Neural crest cell (in vitro differentiated cells): ENCODE measurements at places on chromosomes 7 and 10.

DNA sequence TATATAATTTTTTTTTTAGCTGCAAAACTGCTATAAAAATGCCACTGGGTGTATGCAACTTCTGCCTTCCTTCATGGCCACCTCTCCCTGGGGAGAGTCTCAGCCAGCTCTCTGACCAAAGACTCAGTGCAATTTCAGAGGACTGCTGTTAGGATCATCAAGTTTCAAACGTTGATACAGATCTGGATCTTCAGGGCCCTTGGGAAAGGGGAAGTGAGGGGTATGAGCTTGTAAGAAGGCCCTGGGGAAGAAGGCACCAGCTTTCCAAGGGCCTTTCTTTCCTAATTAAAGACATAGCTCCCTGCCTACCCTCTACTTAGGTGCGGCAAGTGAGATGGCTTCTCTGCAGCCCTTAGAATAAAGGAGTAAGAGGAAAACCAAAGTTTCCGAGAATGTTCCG is 130.4 kb downstream of the CUL2 start:
- DNase-seq, result no peak

DNA sequence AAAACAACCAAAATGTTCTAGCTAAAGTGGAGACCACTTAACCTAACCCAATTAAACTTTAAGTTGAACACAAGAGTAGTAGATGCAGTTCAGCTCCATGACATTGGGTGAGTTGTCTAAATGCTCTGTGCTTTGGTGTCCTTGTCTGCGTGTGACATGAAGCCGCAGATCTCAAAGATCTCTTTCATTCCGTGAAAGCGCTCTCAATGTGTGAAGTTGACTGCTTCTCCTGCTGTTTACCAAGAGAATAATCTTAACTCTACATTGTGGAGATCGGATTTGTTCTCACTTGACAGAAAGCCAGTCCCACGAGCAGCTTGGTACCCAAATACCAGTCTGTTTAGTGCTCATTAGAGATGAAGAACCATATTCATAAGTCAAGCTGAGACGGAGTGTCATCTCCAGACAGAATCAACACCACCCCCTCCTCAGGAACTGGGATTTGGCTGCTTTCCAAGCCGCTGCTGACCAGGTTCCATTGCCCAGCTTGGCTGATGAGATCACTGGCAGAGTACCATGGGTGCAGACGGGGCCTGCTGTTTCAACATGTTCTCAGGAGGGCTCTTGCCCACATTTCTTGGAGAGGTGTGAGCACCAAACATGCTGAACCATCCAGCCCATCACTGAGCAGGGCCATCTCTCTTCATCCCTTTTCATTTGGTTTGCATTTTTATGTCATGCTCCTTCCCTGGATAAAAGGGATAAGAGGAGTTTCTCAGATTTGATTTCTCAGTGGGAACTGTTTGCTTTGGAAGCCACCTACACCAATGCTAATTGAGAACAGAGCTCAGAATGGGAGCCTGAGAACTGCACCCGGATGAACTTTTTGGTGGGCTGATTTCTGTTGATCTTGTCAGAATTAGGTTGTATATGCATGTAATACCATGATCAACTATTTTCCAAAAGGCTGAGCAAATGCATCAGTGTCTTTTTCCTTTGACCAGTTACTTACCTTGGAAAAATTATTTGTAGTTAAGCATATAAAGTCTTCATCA is 95.8 kb upstream of the AGBL3 start:
- DNase-seq, result no peak

DNA sequence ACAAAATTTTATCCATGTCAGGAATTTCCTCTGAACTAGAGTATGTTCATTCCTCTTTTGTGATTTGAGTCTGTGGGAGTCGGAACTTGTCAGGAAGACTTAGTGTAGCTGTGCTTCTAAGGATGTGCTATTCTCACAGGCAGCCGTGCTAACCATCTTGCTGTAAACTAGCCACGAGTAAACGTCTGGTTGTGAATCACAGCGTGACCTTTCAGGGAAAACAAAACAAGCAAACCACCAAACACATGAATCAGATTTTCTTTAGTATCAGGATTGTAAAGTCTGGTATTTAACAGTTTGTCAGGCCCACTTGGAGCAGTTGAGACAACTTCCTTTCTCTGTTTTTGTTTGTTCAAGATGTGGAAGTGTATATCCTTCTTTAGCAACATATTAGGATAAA is 32.0 kb downstream of the AUTS2 start:
- DNase-seq, result no peak

DNA sequence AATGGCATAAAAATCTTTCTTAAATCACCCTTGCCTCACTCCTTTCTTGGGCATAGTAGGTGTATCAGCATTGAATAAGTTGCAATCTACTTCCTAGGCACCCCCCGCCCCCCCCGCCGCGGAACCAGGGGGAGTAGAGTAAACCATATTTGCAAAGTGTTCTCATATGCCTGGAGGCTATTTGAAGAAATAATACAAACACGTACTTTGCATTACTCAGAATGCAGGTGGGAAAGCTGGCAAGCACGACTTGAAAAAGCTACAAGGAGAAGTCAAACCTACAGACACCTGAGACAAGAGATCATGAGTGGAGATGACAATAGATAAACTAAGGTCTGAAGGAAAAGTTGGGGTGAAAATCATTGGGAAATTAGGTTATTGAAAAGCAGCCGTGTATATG is 65.6 kb downstream of the POM121L12 start:
- DNase-seq, result no peak

DNA sequence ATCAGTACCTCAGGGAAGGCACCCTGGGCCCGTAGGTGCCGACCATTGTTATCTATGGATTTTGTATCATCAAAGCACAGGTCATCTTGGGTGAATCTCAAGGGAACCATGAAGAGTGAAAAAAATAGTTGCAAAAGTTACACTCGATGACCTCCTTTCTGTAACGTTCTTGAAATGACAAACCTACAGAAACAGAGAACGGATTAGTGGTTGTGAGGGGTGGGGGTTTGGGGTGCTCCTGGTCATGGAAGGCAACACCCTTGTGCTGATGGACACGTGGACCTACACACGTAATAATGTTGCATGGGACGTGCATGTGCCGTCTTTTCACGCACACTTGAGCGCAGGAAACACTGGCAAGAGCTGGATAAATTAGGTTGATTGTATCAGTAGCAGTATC is 655.9 kb downstream of the SDK1 start:
- DNase-seq, result no peak

DNA sequence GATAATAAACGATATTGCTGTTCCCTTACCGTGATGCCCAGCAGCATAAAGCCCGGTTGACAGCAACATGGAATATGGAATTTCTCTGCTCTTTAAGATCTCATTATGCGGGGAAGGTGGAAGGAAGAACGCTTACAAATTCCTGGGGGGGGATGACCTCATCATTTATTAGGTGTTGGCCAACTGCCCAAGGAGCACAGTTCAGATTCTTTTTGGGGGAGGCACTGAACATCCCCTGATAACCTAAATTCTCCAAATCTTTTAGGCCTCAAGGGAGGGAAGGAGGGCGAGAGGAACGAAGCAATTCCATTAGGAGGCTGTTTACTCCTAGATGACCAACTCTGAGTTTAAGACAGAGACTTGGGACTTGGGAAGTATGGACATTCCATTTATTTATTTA is 5.2 kb upstream of the COL26A1 start:
- no peak for DNase-seq

DNA sequence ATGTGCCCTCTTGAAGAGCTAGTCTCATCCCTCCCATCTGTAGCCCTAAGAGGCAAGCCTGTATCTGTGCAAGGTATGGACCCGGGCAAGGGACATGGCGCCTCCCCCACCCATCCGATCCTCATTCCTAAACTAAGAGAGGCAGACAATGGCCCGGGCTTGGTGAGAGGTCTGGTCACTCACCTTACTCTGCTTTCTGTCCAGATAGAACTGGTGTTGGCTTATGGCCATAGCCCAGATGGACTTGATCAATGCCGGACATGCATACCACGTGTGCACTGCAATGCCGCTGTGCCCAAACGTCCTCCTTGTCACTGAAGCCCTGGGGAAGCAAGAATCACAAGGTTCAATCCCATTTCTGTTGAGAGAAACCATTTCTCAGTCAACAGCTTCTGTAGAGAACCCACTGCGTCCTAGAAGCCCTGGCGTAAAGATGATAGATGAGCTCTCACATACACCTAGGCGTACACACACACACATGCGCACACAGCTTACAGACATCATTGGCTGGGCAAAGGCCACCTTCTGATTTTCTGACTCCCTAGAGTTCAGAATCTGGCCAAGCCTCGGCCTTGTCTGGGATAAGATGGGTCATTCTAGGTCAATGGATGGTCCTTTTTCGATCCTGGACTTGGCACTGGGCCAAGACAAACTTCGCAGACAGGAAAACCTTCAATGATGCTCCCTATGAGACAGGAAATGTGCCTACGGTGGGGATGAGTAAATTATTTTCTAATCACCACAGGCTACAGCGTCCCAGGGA is 114.6 kb downstream of the PRPF18 start:
- no peak for DNase-seq

- no peak for DNase-seq
These were observed 91.7 kb downstream of the SLC25A40 start for GRCh38 chr7:87784424-87784823.

- DNase-seq, result no peak
These were observed 127.9 kb downstream of the GPR85 start for GRCh38 chr7:112958775-112959174.

- peak; percentile 53 for DNase-seq
These were observed 3.1 kb downstream of the ADIRF start for GRCh38 chr10:86971232-86971991.

DNA sequence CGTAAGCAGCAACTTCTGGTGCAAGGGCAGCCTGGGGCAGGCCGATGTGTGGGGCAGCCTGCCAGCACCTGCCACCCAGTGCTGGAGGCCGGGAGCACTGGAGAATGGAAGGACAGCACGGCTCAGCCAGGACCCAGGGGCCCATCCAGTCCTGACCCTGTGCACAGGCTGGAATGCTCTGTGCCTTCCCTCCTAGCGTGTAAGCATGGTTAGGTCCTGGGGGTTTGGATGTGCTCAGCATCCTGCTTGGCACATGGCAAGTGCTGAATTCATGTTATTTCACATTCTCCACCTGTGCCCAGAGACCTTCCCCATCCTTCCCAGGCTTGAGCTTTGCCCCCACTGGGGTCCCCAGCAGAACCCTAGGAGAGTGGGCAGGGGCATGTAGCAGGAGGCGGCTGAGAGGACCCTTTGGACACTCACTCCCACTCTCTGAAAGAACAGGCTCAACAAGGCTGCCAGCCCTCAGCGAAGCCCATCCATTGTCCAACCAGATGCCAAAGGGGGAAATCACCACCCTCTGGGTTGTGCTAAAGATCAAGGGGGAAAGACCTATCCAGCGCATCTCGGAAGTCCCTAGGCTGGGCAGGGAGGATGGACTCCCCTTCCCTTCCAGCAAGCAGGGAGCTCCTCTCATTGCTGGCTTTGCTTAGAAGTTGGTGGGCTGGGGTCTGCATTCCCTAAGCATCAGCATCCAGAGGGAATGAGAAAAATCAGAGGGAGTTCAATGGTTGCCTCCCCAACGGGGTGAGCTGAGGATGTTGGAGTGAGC is 29.7 kb downstream of the ANXA8 start:
- DNase-seq, result no peak
